ENCODE measurements at places on chromosomes 7 and 10.

DNA sequence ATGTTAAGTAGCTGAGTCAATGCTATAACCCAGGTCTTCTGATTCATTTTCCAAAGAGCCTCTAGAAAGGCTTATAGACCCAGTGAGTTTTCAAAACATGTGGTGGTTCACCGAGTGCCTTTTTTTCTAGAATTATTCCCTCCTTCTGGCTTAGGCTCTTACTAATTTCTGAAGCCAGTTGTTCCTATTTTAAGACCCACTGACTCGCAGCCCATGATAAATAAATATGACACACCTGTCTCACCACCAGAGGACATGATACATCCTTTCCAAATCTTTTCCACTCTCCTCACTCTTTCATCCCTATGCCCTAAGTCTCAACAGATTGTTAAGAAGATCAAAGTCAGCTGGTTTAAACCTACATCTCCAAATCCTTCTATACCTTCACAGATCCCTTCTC, 126.0 kb upstream of the WNT16 start:
- DNase-seq: no peak

DNA sequence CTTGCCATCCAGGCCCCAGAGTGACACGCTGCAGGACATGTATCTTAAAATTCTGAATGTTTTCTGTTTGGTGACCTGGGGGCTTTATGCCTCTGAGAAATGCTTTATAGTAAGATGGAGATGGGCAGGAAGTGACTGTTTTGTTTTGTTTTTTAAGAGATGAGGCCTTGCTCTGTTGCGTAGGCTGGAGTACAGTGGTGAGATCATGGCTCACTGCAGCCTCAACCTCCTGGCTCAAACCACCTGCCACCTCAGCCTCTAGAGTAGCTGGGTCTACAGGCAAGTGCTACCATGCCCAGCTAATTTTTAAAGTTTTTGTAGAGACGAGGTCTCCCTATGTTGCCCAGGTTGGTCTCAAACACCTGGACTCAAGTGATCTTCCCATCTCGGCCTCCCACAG, 20.6 kb downstream of the ZNF777 start:
- DNase-seq: no peak

GRCh38 chr7:311131-311680, 21.2 kb downstream of the FOXL3 start:
- no peak for DNase-seq

GRCh38 chr10:58219875-58220274, 47.8 kb downstream of the IPMK start:
- no peak for DNase-seq

- no peak for DNase-seq
Measured at GRCh38 chr7:135974667-135975066, 2.5 kb downstream of the MTPN start.

- no peak for DNase-seq
Measured at GRCh38 chr10:103932971-103933370, 15.0 kb upstream of the STN1 start.

DNA sequence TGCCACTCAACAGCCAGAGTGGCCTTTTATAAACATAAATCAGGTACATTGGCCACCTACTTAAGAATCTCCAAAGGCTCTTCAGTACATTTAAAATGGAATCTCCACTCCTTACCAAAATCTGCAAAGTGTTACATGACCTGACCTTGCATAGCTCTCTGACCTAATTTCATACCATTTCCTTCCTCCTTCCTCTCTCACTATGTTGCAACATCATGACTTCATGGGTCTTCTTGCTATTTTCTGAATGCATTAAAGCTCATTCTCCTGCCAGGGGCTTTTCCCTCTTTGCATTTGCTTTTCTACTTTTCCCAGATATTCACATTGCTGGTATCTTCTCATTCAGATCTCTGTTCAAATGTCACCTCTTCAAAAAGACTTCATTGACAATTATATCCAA, 22.1 kb upstream of the PPP1R17 start:
- no peak for DNase-seq

DNA sequence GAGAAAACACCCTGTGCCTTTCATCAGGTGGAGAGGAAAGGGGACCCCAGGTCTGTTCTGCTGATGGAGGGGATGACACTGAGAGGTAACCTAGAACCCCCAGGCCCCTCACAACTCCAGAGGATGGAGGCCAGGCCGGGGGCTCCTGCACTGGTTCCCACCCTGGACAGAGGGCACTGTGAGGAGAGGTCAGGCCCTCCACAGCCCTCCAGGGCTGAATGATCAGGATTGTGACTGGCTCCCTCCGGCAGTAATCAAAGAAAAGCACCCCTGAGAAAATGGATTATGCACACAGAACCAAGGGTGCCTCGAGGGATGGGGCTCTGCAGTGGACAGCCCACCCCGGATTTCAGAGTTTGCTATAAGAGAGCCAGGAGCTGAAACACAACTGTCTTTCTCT, 502.8 kb downstream of the TCERG1L start:
- no peak for DNase-seq

DNA sequence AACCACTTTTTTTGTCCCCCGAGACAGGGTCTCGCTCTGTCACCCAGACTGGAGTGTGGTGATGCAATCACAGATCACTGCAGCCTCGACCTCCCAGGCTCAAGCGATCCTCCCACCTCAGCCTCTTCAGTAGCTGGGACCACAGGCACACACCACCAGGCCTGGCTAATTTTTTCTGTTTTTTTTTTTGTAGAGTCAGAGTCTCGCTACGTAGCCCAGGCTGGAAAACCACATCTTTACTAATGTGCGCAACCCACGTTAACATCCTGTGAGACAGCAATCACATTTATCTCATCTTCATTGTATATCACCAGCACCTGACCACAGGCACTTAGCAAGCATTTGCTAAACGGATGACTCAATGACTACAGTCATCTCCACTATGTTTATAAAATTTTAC, 77.8 kb upstream of the ATP6V0A4 start:
- DNase-seq: no peak

GRCh38 chr10:102545997-102546396, 42.2 kb downstream of the SUFU start:
- no peak for DNase-seq

- no peak for DNase-seq
Measured at GRCh38 chr7:7054252-7054830, 128.0 kb upstream of the C1GALT1 start.

DNA sequence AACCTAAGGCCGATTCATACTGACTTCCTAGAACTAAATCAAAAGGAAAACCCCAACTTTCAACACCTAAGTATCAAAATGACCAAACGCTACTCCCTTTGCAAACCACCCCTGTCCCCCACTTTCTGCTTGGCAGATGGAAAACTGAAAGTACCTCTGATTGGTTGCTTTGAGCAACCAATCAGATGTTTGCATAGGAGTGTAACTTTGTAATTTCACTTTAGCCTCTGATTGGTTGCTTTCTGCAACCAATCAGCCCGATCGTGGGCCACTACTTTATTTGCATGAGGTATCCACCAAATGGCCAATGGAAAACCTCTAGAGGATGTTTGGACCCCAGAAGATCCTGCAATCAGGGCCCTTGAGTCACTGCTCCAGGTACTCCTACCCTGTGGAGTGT, 12.3 kb upstream of the SNX10 start:
- no peak for DNase-seq

- DNase-seq: no peak
Measured at GRCh38 chr7:137146552-137147337, 196.8 kb downstream of the PTN start.

DNA sequence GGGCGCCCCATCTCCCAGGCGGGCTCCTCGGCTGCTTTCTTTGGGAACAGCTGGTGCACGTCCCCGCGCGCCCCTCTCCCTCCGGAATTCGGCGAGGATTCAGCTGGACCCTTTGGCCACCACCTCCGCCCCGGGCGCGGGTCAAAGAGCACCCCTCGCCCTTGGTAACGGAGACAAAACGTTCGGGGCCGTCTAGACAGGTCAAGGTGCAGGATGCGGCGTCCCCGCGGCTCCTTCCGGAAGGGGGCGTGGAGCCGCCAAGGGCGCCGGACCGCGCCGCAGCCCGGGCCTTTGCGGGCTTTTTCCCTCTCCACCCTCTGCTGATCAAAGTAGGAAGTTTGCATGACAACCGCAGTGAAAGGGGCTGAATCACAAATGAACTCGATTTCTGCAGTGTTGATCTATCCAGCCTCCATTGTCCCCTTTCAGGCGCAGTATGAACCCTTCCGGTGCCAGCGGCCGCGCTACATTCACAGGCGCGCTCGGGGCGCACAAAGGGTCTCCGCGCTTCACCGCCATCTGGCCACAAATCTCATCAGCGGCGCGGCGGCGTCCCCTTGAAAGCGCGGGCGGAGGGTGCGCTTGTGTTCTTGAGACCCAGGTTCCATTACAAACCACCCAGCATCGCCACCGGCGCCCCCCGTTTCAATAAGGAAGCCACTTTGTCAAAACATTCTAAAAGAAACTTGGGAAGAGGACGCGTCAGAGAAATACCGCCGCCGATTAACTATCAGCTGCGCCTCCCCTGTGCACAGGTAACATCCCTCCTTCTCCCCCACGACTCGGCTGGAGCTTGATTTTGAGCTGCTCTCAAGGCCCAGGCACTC, 36.4 kb downstream of the CNPY1 start:
- no peak for DNase-seq

GRCh38 chr10:112945811-112946210, 4.2 kb upstream of the TCF7L2 start:
- DNase-seq: no peak

GRCh38 chr10:5018134-5018533, 14.5 kb upstream of the AKR1C2 start:
- DNase-seq: no peak

DNA sequence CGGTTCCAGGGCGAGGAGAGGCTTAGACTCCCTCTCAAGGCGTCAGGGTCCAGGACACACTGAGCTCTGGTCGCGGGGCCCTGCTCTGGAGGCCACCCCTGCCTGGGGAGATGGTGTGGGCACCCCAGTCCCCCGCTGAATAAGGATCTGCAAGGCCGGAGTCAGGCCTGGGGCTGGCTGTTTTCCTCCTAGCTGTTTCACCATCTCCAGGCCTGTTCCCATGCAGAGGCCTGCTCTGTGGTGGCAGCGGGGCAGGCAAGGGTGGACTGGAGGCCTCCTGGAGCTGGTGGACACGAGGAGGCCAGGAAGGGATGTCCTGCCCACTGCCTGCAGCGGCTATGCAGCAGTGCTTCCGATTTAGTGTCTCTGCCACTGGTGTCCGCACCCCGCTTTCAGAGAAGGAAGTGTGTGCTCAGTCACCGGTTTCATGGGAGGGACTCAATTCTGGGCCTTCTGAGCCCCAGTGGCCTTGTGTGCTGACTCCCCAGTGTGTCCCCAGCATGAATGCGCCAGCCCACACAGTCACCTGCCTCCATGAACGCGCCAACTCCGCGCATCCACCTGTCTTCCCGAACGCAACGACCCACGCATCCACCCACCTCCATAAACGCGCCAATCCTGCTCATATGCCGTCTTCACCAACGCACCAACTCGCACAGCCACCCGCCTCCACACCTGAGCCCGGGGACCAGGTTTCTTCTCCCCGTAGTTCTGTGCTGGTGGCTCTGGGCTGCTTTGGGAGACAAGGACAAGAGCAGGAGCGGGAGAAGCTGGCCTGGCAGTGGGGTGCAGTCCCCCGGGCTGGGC, 14.5 kb upstream of the GPR146 start:
- DNase-seq: no peak

- DNase-seq: no peak
Measured at GRCh38 chr7:16293669-16294425, 127.5 kb downstream of the CRPPA start.

GRCh38 chr7:80957226-80957777, 38.5 kb upstream of the SEMA3C start:
- DNase-seq: no peak

- no peak for DNase-seq
Measured at GRCh38 chr10:29131952-29132547, 156.8 kb upstream of the LYZL1 start.

- DNase-seq: no peak
Measured at GRCh38 chr10:129605986-129606518, 139.0 kb downstream of the MGMT start.

- no peak for DNase-seq
Measured at GRCh38 chr7:746155-747061, 19.3 kb upstream of the PRKAR1B start.

- DNase-seq: peak; percentile 50
Measured at GRCh38 chr10:36281831-36282331, 639.8 kb upstream of the FZD8 start.

DNA sequence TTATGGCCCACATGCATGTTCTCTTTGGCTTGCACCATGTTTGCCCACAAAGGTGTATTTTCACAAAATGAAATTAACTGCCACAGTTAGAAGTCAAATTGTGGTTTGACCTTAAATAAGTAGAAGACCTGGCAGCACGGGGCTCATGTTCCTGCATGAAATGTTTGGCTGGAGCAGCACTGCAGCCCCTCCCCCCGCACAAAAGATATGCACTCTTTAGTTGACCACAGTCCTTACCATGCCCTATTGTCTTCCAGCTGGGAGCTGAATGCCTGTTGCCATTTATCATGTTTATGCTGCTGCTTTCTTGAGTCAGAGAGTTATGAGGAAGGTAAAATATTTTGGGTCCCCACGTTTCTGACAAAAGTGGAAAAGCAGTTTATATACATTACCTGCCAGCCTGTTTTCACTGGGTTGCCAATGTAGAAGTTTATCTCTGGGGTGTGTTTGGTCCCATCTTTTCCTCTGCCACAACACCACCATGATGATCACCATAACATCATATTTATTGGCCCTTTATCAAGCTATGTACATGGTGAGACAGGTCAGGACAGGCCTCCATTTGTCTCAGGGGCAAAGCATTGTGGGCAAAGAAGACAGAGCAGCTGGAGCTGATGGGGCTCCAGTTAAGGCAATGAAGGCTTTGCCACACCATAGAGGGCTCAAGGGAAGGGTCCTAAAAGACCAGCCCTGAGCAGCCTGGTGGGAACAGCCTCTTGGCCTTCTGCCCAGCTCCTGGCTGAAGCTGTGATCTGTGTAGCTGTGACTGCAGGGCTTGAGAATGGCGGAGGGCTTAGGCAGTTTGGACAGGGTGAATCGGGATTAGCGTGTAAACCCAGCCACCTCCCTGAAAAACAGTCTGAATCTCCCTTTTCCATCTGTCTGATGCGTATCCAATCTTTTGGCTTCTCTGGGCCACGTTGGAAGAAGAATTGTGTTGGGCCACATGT, 5.4 kb downstream of the PRF1 start:
- DNase-seq: no peak

- DNase-seq: no peak
Measured at GRCh38 chr10:11431216-11431555, 180.3 kb downstream of the USP6NL start.

All from tibial nerve (tissue), 4 donors.